Uterus (tissue), 4 donors: ENCODE measurements at places on chromosomes 1 and 21. TPM values are rescaled to one million over a fixed set of nuclear protein-coding genes. Genes with fewer than 3 reads are reported as not detected.

The C1orf74 gene
- 5.0 TPM for total RNA-seq

The CFAP107 gene
- total RNA-seq, result not detected

The ANGPTL3 gene
- total RNA-seq, result not detected

The OR2L13 gene
- total RNA-seq, result not detected

DNA sequence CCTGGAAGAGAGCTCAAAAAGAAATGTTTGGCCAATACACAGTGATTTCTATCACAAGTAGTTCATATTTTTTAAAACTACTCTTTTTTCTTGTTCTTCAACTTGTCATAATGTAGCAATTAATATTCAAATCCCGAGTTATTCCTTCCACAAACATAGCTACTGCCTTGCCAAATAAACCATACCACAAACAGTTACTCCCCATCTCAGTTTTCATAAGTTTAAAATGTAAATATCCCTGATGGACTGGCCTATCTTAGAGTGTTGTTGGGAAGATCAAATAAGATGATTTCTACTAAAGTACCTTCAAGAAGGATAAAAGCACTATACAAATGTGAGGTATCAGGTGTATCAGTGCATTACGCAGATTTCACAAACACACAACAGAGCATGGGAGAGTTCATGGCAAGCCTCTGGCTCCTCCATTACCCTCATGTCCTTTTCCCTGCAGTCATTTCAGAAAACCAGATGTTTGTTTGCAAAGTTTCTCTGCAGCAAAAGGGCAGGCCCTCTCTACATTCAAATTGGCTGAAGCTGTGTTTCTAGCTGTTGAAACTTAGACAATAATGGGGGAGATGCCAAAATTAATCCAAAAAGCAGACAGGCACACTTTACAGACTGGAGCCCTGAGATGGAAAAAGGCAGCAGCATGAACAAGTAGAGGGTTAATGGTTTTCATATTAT, 16.1 kb downstream of the WLS start:
- no peaks in the 10 kb centered on the region for H3K27me3 ChIP-seq
- H3K4me3 ChIP-seq, result no peak overlapping the region
- peak overlapping the region; percentile 23 for H3K27ac ChIP-seq
- no peak for DNase-seq
- H3K4me1 ChIP-seq, result peaks cover 6% of the 10 kb centered on the region
- no peaks in the 10 kb centered on the region for H3K36me3 ChIP-seq

GRCh38 chr1:7869136-7869920, 16.5 kb upstream of the UTS2 start:
- no peak for DNase-seq
- H3K27me3 ChIP-seq, result no peaks in the 10 kb centered on the region
- H3K27ac ChIP-seq, result no peak overlapping the region
- H3K4me3 ChIP-seq, result no peak overlapping the region
- H3K36me3 ChIP-seq, result no peaks in the 10 kb centered on the region
- no peaks in the 10 kb centered on the region for H3K4me1 ChIP-seq

GRCh38 chr1:27650171-27650538, 15.2 kb upstream of the FGR start:
- no peaks in the 10 kb centered on the region for H3K36me3 ChIP-seq
- no peaks in the 10 kb centered on the region for H3K4me1 ChIP-seq
- no peak overlapping the region for H3K4me3 ChIP-seq
- DNase-seq, result no peak
- no peak overlapping the region for H3K27ac ChIP-seq

DNA sequence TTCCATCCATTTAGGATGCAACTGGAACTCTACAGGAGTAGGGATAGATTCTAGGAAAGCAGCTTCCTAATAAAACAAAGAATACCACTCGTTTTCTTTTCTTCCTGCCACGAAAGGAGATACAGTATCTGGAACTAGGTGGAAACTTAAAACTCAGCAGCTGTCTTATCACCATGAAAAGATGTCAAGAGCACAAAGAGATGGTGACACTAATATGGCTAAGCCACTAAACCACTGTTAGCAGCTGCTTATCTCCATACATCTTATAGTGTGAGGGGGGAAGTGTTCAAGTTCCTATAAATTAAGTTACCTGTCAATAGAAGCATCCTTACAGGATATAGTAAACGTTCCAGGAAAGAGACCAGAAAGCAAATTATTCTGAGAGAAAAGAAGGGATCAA, 162.5 kb downstream of the TYW3 start:
- no peak overlapping the region for H3K4me3 ChIP-seq
- H3K27me3 ChIP-seq, result no peaks in the 10 kb centered on the region
- H3K27ac ChIP-seq, result no peak overlapping the region
- no peaks in the 10 kb centered on the region for H3K4me1 ChIP-seq

DNA sequence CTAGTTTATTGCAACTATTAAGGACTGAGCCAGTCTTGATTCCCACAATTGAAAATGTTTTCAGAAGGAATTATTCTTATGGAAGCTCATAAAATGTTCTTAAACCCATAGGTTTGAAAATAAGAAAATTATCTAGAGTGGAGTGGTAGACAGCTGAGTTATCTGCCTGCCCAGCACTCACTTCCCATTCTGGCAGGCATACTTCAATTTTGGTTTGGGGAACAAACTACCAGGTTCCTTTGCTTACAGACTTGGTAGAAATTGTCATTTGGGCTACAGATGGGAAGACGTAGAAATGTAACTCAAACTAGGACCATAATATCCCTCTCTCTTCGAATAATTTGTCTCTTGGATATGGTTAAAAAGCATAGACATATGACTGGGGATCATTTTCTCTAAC, 18.4 kb downstream of the JUN start:
- H3K27me3 ChIP-seq, result no peaks in the 10 kb centered on the region
- H3K4me1 ChIP-seq, result no peaks in the 10 kb centered on the region
- H3K36me3 ChIP-seq, result no peaks in the 10 kb centered on the region
- DNase-seq, result no peak
- no peak overlapping the region for H3K4me3 ChIP-seq

- H3K4me1 ChIP-seq, result no peaks in the 10 kb centered on the region
- no peaks in the 10 kb centered on the region for H3K27me3 ChIP-seq
- no peak overlapping the region for H3K27ac ChIP-seq
- H3K4me3 ChIP-seq, result no peak overlapping the region
These were observed 340.4 kb upstream of the VAMP3 start for GRCh38 chr1:7430691-7431090.
